ENCODE measurements at places on chromosomes 12 and 14.

GRCh38 chr12:87967871-87968270, 61.3 kb downstream of the C12orf50 start:
- DNase-seq: no peak

GRCh38 chr12:2640709-2641108, 154.1 kb upstream of the FKBP4 start:
- DNase-seq: peak; percentile 92

- DNase-seq: peak; percentile 91
Observed at GRCh38 chr12:113271853-113272561, 50.7 kb downstream of the TPCN1 start.

- DNase-seq: no peak
Observed at GRCh38 chr12:51342416-51342815, 4.1 kb downstream of the CELA1 start.

GRCh38 chr12:46468160-46468559, 95.6 kb upstream of the SLC38A2 start:
- no peak for DNase-seq

DNA sequence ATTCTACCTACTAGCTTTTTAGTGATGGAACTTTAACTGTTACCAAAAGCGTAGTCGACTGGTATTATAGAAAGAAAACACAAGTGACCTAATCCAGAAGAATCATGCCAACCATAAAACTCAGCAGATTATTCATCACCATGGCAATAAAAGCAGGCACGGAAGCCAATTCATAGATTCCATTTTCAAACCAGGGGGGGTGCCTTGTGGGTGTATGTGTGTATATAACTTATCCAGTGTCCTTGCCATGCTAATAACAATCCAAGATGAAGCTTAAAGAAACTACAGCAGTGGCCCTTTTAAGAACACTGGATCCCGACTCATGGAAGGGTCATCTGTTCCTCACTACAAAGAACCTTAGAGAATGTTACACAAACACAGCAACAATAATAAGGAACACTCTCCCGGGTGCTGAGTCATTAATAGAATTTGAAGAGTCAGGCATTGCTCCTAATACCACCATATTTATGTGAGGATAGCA, 61.0 kb downstream of the EPS8 start:
- peak; percentile 20 for DNase-seq

DNA sequence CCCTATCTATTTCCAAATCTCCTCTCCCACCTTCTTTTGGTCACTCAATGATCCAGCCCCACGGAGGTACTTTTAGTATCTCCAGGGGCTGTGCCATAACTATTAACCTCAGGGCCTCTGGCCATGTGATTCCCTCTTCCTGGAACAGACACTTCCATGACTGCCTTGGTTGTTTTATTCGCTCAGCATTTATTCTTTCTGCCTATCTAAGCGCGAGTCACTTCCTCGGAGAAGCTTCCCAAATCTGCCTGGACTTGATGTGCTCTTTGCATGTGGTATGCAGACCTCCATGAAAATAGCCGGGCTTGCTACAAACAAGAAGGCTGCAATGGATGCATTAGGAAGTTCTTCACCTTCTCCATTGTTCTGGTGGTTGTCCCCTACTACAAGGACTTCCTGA, 939.0 kb upstream of the TMEM132C start:
- no peak for DNase-seq

DNA sequence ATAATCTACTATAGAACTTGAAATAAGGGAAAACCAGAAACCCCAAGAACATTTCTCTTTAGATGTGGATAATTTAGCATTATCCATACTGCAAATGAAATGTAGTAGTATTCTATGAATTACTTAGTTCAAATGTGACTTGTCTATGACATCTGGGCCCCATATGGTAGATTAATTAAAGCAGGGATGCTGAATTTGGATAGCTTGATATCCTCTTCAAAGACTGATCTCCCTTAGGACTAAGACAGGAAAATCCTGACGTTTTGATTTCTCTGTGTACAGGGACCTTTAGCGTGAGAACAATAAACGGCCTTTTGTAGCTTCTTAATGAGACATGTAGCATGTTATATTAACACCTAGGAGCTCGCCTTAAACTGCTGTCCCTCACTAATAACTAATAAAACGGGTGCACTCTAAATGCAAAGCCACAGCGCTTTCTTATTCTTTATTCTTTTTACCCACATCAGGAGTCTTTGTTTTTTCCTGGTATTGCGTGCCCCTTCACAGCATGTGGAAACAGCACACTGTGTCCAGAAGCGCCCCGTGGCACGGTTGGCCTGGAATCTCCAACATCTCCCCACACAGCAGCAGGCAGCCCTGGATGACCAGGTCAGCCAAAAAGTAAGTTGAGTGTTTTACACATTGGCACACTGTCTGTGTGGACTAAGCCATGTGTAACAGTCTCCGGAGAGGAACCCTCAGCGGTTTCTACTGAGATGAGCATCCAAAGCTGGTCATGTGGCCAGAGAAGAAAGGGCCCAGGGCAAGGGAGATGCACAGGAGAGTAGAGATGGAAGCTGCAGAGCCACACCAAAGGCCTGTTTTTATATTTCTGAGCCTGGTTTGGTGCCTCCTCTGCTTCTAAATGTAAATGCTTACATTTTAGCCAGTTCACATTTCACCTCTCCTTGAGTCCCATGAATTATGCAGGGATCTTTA, 93.1 kb downstream of the SRGAP1 start:
- no peak for DNase-seq

DNA sequence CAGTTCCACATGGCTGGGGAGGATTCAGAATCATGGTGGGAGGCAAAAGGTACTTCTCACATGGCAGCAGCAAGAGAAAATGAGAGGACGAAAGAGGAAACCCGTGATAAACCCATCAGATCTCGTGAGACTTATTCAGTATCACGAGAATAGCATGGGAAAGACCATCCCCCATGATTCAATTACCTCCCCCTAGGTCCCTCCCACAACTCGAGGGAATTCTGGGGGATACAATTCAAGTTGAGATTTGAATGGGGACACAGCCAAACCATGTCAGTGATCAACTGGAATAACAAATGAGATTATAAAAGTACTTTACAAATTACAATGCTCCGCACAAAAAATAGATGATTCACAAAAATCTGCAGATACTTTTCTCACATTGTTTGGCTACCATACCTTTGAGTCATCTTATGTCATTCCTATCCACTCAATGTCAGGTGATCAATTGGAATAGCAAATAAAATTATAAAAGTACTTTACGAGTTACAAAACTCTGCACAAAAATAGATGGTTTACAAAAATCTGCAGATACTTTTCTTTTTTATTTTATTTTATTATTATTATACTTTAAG, 338.9 kb downstream of the C12orf50 start:
- DNase-seq: no peak

GRCh38 chr12:52217223-52217622, 15.8 kb upstream of the KRT7 start:
- peak; percentile 52 for DNase-seq

DNA sequence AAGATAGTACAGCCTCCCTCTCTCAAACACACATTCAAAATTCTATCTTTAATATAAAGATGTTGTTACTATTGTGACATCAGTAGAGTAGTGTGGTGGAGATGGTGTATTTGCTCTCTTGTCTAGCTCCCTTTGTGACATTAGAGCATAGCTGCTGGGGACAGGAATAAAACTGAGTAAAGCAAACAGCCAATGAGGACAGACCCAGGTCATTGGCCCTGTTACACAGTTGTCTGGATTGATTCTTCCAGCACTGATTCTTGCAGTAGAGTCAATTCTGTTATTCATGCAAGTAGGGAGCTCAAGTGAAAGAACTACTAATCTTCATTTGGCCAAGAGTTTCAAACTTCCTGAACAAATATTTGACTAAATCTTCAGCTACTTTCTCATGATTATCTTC, 72.4 kb downstream of the SCN8A start:
- no peak for DNase-seq

- no peak for DNase-seq
Observed at GRCh38 chr12:40012711-40013110, 93.2 kb downstream of the SLC2A13 start.

- DNase-seq: no peak
Observed at GRCh38 chr14:64612021-64612380, 62.2 kb downstream of the PPP1R36 start.

- DNase-seq: no peak
Observed at GRCh38 chr12:108235197-108235984, 103.7 kb downstream of the CMKLR1 start.
